ENCODE measurements at places on chromosomes 12 and 14. TPM values are rescaled to one million over a fixed set of nuclear protein-coding genes. Genes with fewer than 3 reads are reported as not detected.

DNA sequence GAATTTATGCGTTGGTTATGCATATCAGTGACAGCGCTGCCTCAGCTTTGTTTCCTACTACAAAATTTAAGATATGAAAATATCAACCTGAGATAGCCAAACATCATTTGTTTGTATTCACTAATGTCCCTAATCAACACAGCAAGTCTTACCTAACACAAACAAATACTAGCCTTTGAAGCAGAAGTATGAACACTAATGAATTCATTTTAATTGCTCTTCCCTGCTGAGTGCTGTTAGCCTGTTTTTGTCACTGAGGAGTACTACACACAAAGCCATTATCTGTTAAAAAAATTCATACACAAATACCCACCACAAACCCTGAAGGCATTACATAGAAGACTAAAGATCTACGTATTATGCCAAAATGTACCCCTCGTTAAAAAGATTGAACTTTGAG, 150.8 kb downstream of the HELB start:
- no peak for DNase-seq
- no peak overlapping the region for H3K4me3 ChIP-seq
- no peaks in the 10 kb centered on the region for H3K4me1 ChIP-seq
- H3K36me3 ChIP-seq, result no peaks in the 10 kb centered on the region
- no peaks in the 10 kb centered on the region for H3K27me3 ChIP-seq

DNA sequence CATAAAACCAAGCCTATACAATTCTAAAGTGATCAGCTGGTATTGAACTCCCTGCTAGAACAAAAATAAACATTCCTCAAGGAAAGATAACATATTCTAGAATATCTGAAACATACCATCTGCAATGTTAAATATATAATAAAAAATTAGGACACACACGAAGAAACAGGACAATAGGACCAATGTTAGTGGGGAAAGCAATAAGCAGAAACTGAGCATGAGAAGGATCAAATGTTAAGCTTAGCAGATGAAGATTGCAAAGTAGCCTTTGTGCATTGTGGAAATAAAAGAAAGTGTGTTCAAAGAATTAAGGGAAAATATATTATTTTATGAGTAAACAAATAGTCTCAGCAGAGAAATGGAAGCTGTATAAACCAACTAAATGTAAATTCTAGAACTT, 180.8 kb downstream of the EPS8 start:
- no peak overlapping the region for H3K4me3 ChIP-seq
- H3K36me3 ChIP-seq, result no peaks in the 10 kb centered on the region
- no peaks in the 10 kb centered on the region for H3K4me1 ChIP-seq
- H3K27ac ChIP-seq, result no peak overlapping the region

DNA sequence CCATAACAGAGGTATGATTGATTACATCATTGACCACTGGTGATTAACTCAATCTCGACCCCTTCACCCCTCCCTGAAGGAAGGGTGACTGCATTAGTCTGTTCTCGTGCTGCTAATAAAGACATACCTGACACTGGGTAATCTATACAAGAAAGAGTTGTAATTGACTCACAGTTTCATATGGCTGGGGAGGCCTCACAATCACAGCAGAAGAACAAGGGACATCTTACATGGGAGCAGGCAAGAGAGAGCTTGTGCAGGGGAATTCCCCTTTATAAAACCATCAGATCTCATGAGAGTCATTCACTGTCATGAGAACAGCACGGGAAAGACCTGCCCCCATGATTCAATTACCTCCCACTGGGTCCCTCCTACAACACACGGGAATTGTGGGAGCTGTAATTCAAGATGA, 55.9 kb upstream of the TMCC3 start:
- H3K27me3 ChIP-seq, result no peaks in the 10 kb centered on the region
- H3K27ac ChIP-seq, result no peak overlapping the region
- H3K4me1 ChIP-seq, result no peaks in the 10 kb centered on the region
- H3K4me3 ChIP-seq, result no peak overlapping the region
- DNase-seq, result no peak

- no peaks in the 10 kb centered on the region for H3K27me3 ChIP-seq
- no peak overlapping the region for H3K4me3 ChIP-seq
- no peaks in the 10 kb centered on the region for H3K36me3 ChIP-seq
These were observed 368.4 kb upstream of the TMEM132C start for GRCh38 chr12:127898616-127899015.

DNA sequence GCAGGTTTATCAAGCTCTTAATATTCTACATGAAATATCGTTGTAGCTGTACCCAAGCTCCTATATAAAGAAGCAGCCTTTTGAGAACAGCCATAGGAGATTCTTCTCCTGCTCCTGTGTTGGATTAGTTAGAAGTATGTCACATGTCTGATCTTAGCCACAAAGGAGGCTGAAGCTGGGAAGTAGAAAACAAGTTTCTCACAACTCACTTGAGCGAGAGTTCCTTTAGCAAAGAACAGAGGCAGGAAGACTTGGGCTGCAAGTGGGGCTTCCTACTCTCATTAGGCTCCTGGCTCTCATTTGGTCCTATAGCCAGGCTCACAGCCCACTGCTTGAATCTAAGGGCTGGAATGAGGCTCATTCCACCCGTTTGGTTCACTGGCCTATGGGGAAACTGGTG, 281.9 kb downstream of the BTG1 start:
- H3K4me3 ChIP-seq, result no peak overlapping the region
- no peak for DNase-seq
- no peaks in the 10 kb centered on the region for H3K36me3 ChIP-seq
- no peaks in the 10 kb centered on the region for H3K27me3 ChIP-seq
- H3K4me1 ChIP-seq, result peaks cover 7% of the 10 kb centered on the region

- DNase-seq, result no peak
- no peak overlapping the region for H3K4me3 ChIP-seq
- H3K27ac ChIP-seq, result no peak overlapping the region
- no peaks in the 10 kb centered on the region for H3K36me3 ChIP-seq
- no peaks in the 10 kb centered on the region for H3K4me1 ChIP-seq
- H3K27me3 ChIP-seq, result no peaks in the 10 kb centered on the region
These were observed 193.9 kb upstream of the DDHD1 start for GRCh38 chr14:53346988-53347387.

DNA sequence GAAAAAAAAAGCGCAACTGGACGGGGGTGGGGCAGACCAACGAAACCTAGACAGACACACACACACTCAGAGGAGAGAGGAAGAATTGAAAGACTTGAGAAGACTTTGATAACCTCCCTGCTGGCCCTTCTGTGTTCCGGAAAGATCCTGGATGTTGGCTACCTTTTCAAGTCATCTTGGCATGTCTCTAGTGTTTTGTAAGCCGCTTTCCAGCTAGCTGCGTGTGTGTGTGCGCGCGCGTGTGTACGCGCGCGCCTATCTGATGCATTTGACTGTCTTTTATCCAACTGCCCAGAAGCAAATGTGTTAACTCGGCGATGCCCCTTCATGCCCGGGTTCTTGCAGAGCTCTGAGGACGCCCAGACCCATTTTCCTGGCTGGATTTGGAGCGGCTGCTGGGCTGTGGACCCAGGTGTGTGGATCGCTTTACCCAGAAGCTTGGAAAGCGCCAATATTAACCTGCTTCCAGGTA, 664 bp downstream of the LRFN5 start:
- no peaks in the 10 kb centered on the region for H3K4me1 ChIP-seq
- H3K27me3 ChIP-seq, result peaks cover 48% of the 10 kb centered on the region
- H3K36me3 ChIP-seq, result no peaks in the 10 kb centered on the region
- DNase-seq, result no peak

DNA sequence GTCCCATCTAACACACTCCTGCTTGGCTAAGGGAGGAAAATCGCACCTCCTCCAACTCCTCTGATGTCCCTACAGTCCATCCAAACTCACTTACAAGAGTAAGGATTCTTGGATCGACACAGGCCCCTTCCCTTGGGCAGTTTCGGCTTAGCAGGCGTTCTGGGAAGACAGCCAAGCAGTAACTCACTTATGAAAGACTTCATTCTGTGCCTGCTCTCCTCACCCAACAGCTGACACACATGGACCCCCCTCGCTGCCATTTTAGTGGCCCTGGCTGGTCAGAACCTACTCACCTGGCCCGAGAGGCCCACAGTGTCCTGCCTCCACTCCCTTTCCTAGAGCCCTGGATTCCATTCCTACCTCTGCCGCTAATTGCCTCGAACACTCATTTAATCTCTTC, 52.3 kb upstream of the BCL2L14 start:
- H3K4me3 ChIP-seq, result no peak overlapping the region
- H3K27me3 ChIP-seq, result no peaks in the 10 kb centered on the region
- no peak overlapping the region for H3K27ac ChIP-seq
- H3K36me3 ChIP-seq, result no peaks in the 10 kb centered on the region
- H3K4me1 ChIP-seq, result peaks cover 43% of the 10 kb centered on the region
- no peak for DNase-seq

DNA sequence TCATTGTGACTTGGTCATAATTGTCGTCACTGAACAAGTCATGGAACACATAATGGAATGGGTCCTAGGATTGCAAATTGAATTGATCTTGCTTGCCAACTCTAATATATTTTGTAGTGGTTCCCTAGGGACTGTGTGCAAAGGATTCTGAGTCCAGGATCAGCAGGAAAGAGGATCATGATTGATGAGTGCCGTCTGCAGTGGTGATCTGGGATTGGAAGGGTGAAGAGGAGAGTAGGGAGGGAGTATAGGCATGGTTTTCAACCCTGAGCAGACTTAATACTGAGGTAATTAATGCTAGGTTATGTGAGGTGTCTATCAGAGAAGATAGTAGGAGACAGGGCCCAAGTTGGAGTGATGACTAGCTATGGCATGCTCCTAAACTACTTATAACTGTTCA, 168.9 kb downstream of the ESR2 start:
- peaks cover 9% of the 10 kb centered on the region for H3K36me3 ChIP-seq
- H3K27me3 ChIP-seq, result no peaks in the 10 kb centered on the region
- no peak for DNase-seq
- no peaks in the 10 kb centered on the region for H3K4me1 ChIP-seq

DNA sequence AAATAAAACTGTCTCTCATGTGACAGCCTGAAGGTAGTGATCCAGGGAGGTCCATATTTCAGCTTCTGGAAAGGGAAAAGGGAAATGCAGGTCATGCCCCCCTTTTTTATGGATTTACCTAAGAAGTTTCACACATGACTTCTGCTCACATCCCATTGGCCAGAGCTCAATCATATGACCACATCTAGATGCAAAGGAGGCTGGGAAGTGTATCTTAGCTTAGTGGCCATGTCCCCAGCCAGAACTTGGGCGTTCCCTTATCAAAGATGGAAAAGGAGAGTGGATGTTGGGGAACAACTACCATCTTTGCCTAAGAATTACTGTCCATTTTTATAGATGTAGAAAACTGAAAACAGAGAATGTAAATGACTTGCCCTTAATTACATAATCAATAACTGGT, 26.5 kb upstream of the CRADD start:
- H3K4me3 ChIP-seq, result no peak overlapping the region
- H3K4me1 ChIP-seq, result no peaks in the 10 kb centered on the region
- no peaks in the 10 kb centered on the region for H3K36me3 ChIP-seq
- H3K27me3 ChIP-seq, result no peaks in the 10 kb centered on the region
- DNase-seq, result no peak

DNA sequence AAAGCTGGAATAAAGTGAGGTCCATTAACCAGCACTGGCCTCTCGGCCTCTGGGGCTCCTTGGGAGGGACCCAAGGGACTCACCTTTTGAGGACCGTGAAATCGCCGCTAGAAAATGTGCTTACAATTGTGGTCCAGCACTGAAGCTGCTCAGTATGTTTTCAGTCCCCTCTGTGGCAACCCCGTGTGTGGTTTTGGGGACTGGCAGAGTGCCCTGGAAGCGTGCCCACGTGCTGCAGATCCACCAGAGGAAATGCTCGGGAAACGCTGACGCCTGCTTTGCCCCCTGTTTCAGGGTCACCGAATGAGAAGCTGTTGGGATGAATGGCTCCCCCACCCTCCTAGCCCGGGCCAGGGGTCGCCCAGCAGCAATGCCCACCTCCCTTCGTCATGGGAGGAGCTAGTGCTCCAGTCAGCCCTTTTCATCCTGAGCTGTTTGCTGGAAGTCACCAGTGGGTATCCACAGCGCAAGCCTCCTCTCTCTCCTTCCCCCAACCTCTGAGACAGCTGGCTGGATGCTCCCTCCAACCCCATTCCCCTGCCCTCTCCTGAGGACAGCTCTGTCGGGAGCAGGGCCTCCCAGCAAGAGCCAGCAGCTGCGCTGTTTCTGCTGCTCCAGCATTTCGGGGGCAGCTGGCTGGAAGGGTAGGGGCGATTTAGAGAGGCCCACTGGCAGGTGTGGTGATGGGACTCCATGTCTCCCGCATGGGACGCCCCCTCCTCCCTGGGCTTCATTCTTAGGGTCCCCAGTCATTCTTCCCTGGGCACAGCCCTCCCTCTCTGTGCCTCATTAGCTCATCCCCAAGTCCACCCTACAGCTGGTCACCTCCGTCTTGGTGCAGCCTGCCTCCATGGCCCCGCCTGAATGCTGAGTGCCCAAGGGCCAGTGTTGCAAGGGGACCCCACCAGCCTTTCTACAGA, 33.2 kb upstream of the PPP1R13B start:
- no peak for DNase-seq
- H3K36me3 ChIP-seq, result no peaks in the 10 kb centered on the region
- H3K4me1 ChIP-seq, result peaks cover 14% of the 10 kb centered on the region
- H3K4me3 ChIP-seq, result no peak overlapping the region

DNA sequence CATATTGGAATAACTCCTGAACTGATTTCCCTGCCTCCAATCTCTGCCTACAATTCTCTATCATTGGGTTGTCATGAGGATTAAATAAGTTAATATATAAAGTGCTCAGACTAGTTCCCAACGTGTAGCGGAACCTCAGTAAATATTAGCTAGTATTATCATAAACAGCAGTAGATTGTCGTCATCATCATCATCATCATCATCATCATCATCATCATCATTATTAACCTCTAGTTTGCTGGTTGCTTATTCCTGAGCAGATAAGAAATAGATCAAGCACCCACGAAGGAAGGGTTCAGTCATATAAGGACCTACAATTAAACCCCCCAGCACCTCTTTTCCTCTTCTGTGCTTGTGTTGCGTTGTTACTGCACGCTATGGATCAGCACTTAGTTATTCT, 48.8 kb upstream of the PARP11 start:
- no peaks in the 10 kb centered on the region for H3K36me3 ChIP-seq
- H3K27me3 ChIP-seq, result no peaks in the 10 kb centered on the region
- no peaks in the 10 kb centered on the region for H3K4me1 ChIP-seq
- H3K4me3 ChIP-seq, result no peak overlapping the region

DNA sequence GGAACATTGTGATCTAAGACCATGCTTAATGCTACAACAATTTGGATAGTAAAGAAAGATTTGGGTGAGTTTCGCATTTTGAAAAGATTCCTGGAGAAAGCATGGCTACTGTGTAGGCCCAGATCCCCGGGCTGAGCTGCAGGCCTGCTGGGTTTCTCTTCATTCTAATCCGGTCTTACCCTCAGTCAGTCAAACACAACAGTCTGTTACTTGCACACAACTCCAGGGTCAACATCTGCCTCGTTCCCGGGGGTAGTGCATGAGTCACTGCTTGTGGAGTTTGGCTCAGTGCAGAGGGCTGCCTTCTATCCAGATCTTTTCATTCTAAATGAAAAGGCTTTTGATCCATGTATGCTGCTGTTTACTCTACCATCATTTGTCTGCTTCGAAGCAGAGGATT, 60.4 kb upstream of the SEL1L start:
- H3K27ac ChIP-seq, result no peak overlapping the region
- H3K4me1 ChIP-seq, result no peaks in the 10 kb centered on the region
- no peaks in the 10 kb centered on the region for H3K36me3 ChIP-seq

The DBX2 gene
- total RNA-seq, result under 0.01 TPM

The GARIN6 gene
- not detected for total RNA-seq

The SART3 gene
- total RNA-seq, result 45.2 TPM

The ALX1 gene
- 0.05 TPM for total RNA-seq

The ZNF664 gene
- total RNA-seq, result 26.0 TPM

Data from thymus (tissue), 14 donors.